ENCODE measurements at places on chromosomes 1 and 21. TPM values are rescaled to one million over a fixed set of nuclear protein-coding genes. Genes with fewer than 3 reads are reported as not detected.

DNA sequence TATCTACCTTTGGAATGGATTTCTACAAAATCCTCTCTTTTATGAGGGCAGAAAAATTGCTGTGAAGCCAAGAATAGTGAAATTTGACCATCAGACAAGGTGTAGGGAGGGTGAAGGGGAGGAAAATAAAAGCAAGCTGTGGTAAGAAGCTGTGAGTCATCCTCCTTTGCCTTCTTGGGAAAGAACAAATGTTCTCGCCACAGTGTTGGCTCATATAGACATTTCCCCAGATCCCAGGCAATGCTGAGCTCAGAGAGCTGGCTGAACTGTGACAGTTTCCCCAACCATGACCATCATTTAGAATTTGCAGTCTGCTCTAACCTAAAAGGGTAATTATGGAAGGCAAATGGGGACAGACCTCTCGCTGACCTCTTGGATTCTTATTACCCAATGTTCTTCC is 235.4 kb downstream of the PBX1 start:
- H3K27ac ChIP-seq, result no peak overlapping the region
- H3K4me1 ChIP-seq, result no peaks in the 10 kb centered on the region
- no peak overlapping the region for H3K4me3 ChIP-seq
- no peak for DNase-seq
- no peaks in the 10 kb centered on the region for H3K36me3 ChIP-seq

DNA sequence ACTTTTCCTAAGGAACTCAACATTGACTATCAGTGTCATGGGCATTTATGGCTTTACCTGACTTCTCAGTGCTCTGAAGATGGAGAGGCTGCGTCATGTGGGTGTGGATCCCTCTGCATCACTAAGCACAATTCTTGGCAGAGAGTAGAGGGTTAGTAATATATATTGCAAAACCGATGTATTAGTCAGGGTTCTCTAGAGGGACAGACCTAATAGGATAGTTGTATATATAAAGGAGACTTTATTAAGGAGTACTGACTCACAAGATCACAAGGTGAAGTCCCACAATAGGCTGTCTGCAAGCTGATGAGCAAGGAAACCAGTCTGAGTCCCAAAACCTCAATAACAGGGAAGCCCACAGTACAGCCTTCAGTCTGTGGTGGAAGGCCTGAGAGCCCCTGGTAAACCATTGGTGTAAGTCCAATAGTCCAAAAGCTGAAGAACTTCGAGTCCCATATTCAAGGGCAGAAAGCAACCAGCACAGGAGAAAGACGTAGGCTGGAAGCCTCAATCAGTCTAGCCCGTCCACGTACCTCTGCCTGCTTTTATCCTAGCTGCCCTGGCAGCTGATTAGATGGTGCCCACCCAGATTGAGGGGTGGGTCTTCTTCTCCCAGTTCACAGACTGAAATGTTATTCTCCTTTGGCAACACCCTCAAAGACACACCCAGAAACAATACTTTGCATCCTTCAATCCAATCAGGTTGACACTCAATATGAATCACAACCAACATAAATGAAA is 159.7 kb upstream of the NRIP1 start:
- DNase-seq, result no peak
- no peak overlapping the region for H3K4me3 ChIP-seq
- no peaks in the 10 kb centered on the region for H3K36me3 ChIP-seq
- peaks cover 4% of the 10 kb centered on the region for H3K27me3 ChIP-seq

GRCh38 chr1:204053893-204054292 is 19.0 kb upstream of the SOX13 start:
- no peaks in the 10 kb centered on the region for H3K4me1 ChIP-seq
- no peak overlapping the region for H3K27ac ChIP-seq
- H3K27me3 ChIP-seq, result peaks cover 3% of the 10 kb centered on the region

DNA sequence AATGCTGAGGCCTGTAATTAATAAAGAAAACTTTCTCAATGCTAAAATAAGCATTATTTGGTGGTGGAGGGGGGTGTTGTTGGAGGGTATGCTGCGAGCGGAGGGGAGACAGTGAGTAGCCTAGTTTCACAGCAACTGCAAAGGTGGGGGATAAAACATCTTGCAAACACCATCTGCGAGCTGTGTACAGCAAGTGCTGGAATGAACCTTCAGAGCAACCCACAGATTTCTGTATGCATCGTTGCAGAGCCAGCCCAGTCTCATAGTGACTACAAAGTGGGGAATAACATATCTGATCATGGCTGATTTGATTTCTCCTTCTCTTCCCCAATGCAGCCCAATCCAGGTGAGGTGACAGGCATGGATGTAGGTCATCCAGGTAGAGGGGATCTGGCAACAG is 80.7 kb upstream of the COG2 start:
- no peak overlapping the region for H3K4me3 ChIP-seq
- DNase-seq, result no peak
- no peaks in the 10 kb centered on the region for H3K4me1 ChIP-seq
- H3K27me3 ChIP-seq, result peaks cover 32% of the 10 kb centered on the region
- no peak overlapping the region for H3K27ac ChIP-seq
- H3K36me3 ChIP-seq, result no peaks in the 10 kb centered on the region

- H3K4me3 ChIP-seq, result no peak overlapping the region
- no peak for DNase-seq
- peaks cover 7% of the 10 kb centered on the region for H3K4me1 ChIP-seq
- no peak overlapping the region for H3K27ac ChIP-seq
- H3K27me3 ChIP-seq, result peaks cover 3% of the 10 kb centered on the region
These were observed 31.6 kb downstream of the CDK18 start for GRCh38 chr1:205535866-205536758.

GRCh38 chr21:36564647-36565046 is 84.7 kb upstream of the CLDN14 start:
- H3K36me3 ChIP-seq, result no peaks in the 10 kb centered on the region
- peaks cover 13% of the 10 kb centered on the region for H3K27me3 ChIP-seq
- DNase-seq, result no peak
- no peak overlapping the region for H3K27ac ChIP-seq
- H3K4me1 ChIP-seq, result no peaks in the 10 kb centered on the region

GRCh38 chr1:118984722-118985639 is 3.2 kb downstream of the TBX15 start:
- H3K4me1 ChIP-seq, result peaks cover 28% of the 10 kb centered on the region
- peaks cover 91% of the 10 kb centered on the region for H3K27me3 ChIP-seq
- DNase-seq, result no peak

- H3K27me3 ChIP-seq, result peaks cover 9% of the 10 kb centered on the region
- no peak overlapping the region for H3K27ac ChIP-seq
- H3K36me3 ChIP-seq, result no peaks in the 10 kb centered on the region
- H3K4me3 ChIP-seq, result no peak overlapping the region
- H3K4me1 ChIP-seq, result no peaks in the 10 kb centered on the region
- peak; percentile 76 for DNase-seq
These were observed 283.5 kb downstream of the C1orf94 start for GRCh38 chr1:34460193-34460592.

- H3K4me3 ChIP-seq, result no peak overlapping the region
- no peak for DNase-seq
- no peak overlapping the region for H3K27ac ChIP-seq
- no peaks in the 10 kb centered on the region for H3K4me1 ChIP-seq
- H3K36me3 ChIP-seq, result no peaks in the 10 kb centered on the region
These were observed 305.4 kb upstream of the PTBP2 start for GRCh38 chr1:96416111-96416595.

GRCh38 chr1:36847186-36847585 is 187.1 kb downstream of the GRIK3 start:
- no peaks in the 10 kb centered on the region for H3K36me3 ChIP-seq
- no peak overlapping the region for H3K4me3 ChIP-seq
- H3K27me3 ChIP-seq, result peaks cover 9% of the 10 kb centered on the region
- H3K27ac ChIP-seq, result no peak overlapping the region

- peaks cover 31% of the 10 kb centered on the region for H3K4me1 ChIP-seq
- H3K27ac ChIP-seq, result peak overlapping the region; percentile 92
- peak; percentile 51 for DNase-seq
- H3K4me3 ChIP-seq, result peak overlapping the region; percentile 95
These were observed 652 bp downstream of the ARL8A start for GRCh38 chr1:202143768-202144401.

DNA sequence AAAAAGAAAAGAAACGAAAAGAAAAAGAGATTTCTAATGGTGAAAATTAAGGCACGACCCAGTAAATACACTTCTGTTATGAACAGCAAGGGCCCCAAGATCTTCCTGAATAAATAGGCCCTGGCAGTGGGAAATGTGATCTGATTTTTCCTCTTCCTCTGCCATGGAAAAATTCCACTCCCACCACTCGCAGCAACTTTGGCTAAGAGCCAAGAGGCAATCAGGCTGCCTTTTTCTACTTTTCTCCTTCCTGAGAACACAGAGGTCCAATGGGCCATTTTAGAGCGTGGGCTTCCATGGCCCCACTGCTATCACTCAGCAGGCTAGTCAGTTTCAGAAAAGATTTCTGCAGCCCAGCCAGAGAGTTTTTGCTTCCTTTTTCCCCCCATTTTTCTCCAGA is 33.7 kb upstream of the AK4 start:
- peaks cover 3% of the 10 kb centered on the region for H3K27me3 ChIP-seq
- H3K27ac ChIP-seq, result no peak overlapping the region
- no peaks in the 10 kb centered on the region for H3K36me3 ChIP-seq
- no peaks in the 10 kb centered on the region for H3K4me1 ChIP-seq
- DNase-seq, result no peak
- H3K4me3 ChIP-seq, result no peak overlapping the region

- H3K27ac ChIP-seq, result no peak overlapping the region
- no peak overlapping the region for H3K4me3 ChIP-seq
- H3K27me3 ChIP-seq, result peaks cover 5% of the 10 kb centered on the region
- H3K4me1 ChIP-seq, result peaks cover 11% of the 10 kb centered on the region
- H3K36me3 ChIP-seq, result no peaks in the 10 kb centered on the region
These were observed 47.8 kb upstream of the COL6A2 start for GRCh38 chr21:46049890-46050667.

- H3K27me3 ChIP-seq, result peaks cover 4% of the 10 kb centered on the region
- DNase-seq, result no peak
- peaks cover 5% of the 10 kb centered on the region for H3K4me1 ChIP-seq
- H3K4me3 ChIP-seq, result no peak overlapping the region
These were observed 185.9 kb upstream of the ATP1B1 start for GRCh38 chr1:168920456-168921094.

- DNase-seq, result no peak
- H3K27me3 ChIP-seq, result peaks cover 3% of the 10 kb centered on the region
- H3K4me1 ChIP-seq, result peaks cover 5% of the 10 kb centered on the region
- no peak overlapping the region for H3K4me3 ChIP-seq
- no peak overlapping the region for H3K27ac ChIP-seq
These were observed 514.0 kb downstream of the NPHP4 start for GRCh38 chr1:5478156-5478695.

DNA sequence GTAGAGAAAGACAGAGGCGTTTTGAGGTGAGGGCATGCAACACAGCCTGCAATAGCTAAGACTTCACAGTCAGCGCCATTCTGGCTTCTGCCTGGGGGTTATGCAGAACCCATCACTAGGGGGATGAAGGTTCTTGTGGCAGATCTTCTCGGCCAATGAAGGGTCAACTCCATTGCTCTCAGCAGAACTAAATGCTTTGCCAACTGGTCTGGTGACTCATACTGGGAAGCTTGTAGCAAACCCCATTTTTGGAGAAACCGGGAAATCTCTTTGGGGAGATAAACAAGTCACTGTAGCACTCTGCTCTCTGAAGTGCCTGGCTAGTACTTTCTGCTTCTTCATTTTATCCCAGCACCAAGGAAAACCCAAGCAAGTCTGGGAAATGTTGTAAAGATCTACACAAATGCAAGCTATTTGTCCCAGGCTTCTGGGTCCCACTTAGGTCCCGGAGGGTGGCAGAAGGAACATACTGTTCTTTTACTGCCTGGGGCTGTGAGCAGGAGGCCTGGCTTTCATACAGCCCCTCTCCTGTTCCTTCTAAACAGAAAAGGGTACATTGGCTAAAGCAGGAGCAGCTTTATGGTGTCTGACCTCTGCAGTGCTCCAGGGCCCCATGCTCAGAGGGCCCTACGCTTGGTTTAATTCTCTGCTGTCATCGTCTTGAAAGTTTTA is 28.8 kb downstream of the SHISA4 start:
- peaks cover 17% of the 10 kb centered on the region for H3K27me3 ChIP-seq
- H3K36me3 ChIP-seq, result no peaks in the 10 kb centered on the region
- H3K27ac ChIP-seq, result no peak overlapping the region
- DNase-seq, result no peak
- no peak overlapping the region for H3K4me3 ChIP-seq

GRCh38 chr1:189752461-189752995 is 725.1 kb downstream of the BRINP3 start:
- H3K36me3 ChIP-seq, result no peaks in the 10 kb centered on the region
- H3K27me3 ChIP-seq, result no peaks in the 10 kb centered on the region
- H3K4me3 ChIP-seq, result no peak overlapping the region
- DNase-seq, result no peak

DNA sequence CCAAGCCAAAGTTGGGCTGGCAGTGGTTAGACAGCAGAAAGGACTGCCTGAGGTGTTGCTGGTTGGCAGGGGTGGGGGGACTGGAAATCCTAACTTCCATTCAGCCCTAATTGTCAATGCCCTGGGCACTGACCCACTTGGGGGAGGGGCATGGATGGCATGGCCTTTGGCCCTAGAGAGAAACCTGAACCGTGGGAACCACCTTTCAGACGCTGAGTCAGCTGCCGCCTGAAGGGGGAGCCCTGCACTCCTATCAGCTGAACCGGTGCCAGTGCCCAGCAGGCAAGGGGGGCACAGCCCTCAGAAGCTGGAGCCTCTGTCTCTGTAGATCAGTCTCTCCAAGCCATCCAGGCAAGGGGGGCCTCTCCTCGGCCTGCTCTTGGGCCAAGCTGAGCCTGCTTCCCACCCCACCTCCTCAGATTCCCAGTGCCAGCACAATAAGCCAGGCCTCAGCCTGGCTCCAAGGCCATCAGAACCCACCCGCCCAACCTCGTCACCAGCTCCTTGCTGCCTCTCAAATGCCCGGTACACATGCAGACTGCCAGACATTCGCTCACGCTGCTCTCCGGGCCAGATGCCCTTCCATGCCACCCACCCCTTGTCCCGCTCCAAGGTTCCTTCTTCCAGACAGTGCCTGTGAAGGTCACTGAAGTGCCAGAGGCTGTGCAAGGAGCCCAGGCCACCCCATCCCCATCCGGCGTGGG is 11.6 kb downstream of the TINAGL1 start:
- peak; percentile 79 for DNase-seq
- H3K27me3 ChIP-seq, result peaks cover 18% of the 10 kb centered on the region

DNA sequence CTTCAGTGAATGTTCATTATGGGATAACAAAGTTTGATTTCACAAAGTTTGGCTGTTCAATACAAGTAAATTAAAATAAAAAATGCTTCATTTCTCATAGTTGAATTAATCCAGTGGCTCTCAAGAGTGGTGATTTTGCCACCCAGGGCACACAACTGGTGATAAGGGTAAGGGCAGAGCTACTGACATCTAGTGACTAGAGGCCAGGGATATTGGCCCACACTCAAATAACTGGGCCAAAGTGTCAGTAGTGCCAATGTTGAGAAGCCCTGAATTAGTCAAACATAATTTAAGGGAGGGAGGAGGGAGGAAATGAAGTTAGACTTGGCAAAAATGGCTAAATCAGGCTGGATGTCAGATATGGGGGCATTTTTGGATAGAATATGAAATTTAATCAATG is 880.5 kb upstream of the ADGRL4 start:
- H3K4me1 ChIP-seq, result no peaks in the 10 kb centered on the region
- no peak for DNase-seq
- H3K4me3 ChIP-seq, result no peak overlapping the region
- no peaks in the 10 kb centered on the region for H3K27me3 ChIP-seq

The FAM78B gene
- total RNA-seq, result 0.51 TPM

The SPRR2F gene
- total RNA-seq, result not detected

The ERICH3 gene
- not detected for total RNA-seq

The TLR5 gene
- 0.56 TPM for total RNA-seq

The CR1L gene
- not detected for total RNA-seq

The PARK7 gene
- 390 TPM for total RNA-seq

The BRDT gene
- total RNA-seq, result not detected

The TSPAN1 gene
- not detected for total RNA-seq

The TCHH gene
- 0.05 TPM for total RNA-seq

The ESPN gene
- total RNA-seq, result 0.55 TPM

The NPHS2 gene
- not detected for total RNA-seq

Data from activated CD4-positive, alpha-beta T cell treated with anti-CD3 and anti-CD28 coated beads for 36 hours (primary cell).